ENCODE measurements at places on chromosomes 2 and 18.

GRCh38 chr2:187187519-187187918 is 260.5 kb downstream of the CALCRL start:
- no peak for DNase-seq

DNA sequence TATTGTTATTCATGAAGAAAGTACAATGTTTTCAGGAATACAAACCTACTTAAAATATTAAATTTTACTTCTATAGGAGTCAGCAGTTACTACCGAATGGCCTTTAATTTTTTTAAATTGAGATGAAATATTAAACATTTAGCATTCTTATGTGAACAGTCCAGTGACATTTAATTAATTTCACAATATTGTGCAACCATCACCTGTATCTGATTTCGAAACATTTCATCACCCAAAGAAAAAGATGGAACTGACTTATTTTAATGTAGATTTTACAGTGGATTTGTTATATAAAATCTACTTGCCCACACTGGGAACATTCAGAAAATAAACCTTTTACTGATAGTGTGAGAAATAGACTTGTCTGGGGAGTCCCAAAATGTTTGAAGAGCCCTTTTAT is 585.2 kb upstream of the LINC00305 start:
- no peak for DNase-seq

DNA sequence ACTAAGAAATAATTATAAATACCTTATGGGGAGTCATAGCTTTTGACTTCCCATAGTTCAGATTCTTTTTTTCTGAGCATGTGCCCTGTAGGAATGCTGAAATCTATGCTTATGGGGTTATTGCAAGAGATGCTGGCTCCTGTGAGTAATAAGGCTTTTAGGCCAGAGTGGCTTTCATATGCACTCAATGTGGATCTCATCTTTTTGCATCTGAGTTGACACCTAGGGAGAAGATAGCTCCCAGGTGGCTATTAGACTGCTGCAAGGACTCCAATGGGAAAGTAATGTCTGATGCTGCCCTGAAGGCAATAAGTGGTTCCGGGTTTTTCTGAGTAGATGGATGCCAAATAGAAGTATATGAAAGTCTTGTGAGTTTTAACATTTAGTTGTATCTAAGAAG is 21.0 kb downstream of the DNAH6 start:
- DNase-seq: no peak

DNA sequence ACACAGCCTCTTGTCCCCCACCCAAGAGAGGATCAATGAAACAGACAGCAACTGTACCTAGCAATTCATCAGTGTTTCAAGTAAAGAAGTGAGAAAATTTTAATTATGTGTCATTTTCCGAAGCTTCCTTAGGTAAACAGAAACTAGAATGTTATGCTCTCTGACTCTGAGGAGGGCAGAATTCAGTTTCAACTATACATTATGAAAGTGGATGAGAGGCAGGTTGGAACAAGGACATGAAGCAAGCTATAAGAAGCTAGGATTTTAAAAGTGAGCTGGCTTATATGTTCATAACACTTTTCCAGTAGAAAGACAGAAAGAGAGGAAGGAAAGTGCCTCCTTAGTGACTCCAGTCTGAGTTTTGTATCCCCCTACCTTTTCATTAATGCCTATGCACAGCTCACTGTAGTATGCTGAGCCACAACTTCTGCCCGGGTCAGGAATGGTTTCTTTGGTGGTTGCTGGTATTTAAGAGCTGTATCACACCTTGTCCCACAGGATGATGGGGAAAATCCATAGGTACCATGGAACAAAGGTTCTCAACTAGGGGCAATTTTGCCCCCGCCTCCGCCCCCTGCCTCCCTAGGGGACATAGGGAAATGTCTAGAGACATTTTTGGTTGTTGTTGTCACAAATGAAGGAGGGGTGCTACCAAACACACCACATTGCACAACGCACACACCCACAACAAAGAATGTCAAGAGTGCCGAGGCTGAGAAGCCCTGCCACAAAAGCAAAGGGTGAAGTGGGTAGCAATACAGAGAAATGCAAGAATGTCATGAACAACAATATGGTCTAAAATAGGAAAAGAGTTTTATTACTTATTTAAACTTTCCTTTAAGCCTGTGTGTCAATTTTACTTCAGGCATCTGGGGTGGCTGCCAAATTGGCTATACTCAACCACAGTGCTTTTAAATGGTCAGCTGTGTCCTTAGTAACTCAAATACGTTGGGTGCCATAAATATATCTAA is 161.0 kb upstream of the ZFP36L2 start:
- no peak for DNase-seq

DNA sequence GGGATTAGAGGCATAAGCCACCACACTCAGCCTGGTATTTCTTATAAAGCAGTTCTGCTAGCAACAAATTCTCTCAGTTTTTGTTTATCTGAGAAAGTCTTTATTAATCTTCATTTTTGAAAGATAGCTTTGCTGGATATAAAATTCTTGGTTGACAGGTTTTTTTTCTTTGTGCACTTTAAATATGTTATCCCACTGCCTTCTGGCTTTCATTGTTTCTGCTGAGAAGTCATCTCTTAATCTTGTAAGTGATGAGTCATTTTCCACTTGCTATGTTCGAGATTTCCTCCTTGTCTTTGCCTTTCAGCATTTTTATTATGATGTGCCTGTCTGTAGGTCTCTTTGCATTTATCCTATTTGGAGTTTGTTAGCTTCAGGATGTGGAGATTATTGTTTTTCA is 5.9 kb upstream of the ELAC1 start:
- DNase-seq: no peak

GRCh38 chr2:212330263-212330662 is 208.3 kb downstream of the ERBB4 start:
- no peak for DNase-seq

DNA sequence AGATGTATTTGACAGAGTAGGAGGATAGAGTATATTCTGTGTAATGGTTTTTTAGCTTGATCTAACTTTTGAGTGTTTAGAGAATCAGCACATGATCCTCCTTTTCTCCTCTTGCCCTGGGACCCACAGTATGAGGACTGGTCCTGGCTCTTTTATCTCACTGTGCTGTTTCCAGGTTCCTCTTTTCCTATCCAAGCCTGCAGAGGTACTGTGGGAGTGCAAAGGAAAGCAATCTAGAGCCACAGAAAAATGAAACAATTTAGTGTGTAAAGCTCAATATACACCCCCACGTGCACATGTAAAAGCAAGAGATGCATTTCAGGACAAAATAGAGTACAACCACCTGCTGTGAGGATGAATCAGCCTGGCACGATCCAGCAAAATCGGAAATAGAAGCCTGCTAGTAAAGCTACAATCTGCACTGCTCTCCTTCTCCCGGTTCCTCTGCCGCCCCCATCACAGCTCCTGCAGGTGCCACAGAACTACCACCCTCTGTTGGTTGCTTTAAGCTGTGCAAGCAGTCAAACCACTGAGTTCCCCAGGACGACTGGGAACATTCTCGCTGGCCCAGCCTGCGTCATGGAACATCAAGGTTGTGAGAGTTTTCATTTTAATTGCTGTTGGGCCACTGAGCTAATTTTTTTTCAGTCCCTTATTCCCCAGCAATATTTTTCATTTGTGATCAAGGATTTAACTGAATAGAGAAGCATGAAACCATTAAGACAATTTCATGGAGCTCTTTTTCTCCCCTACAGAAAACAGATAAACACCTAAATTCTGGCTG is 47.8 kb upstream of the MAPRE3 start:
- DNase-seq: peak; percentile 68

DNA sequence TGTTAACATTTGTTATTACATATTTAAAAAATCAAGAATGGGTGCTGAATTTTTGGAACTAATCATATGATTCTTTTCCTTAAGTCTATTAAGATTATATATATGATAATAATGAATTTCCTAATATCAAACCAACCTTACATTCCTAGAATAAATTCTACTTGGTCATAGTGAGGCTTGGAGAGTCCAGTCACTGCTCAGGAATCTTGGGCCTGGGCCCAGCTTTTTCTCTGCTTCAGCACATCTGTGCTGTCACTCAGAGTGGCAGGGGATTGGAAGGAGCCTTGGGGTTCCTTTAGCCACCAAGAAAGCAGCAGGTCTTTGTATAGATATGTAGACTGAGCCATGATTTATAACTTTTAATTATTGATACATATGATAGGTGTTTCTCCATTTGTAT is 19.9 kb upstream of the ZAP70 start:
- no peak for DNase-seq

GRCh38 chr18:10526561-10526949 is 728 bp downstream of the NAPG start:
- DNase-seq: no peak

- no peak for DNase-seq
Observed at GRCh38 chr2:127052057-127052770, 54.7 kb downstream of the BIN1 start.

- no peak for DNase-seq
Observed at GRCh38 chr2:208280933-208281332, 14.9 kb downstream of the PIKFYVE start.

DNA sequence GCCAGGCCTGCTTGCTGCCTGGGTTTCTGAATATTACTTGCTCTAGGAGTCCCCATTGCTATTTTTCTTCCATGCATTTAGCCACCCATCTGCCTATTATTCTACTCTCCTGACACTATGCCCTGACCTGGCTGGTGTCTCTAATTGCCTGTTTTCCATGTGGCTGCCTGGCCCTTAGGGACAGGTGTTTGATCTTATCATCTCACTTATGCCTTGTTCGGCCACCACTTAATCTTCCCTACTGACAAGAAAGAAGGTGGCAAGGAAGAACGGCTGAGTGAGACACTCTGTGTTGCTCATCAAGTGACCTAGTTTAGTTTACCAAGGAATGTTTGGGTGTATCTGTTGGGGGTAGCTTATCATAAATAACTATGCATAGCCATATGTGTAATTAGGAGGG is 50.4 kb upstream of the RAPH1 start:
- DNase-seq: no peak

DNA sequence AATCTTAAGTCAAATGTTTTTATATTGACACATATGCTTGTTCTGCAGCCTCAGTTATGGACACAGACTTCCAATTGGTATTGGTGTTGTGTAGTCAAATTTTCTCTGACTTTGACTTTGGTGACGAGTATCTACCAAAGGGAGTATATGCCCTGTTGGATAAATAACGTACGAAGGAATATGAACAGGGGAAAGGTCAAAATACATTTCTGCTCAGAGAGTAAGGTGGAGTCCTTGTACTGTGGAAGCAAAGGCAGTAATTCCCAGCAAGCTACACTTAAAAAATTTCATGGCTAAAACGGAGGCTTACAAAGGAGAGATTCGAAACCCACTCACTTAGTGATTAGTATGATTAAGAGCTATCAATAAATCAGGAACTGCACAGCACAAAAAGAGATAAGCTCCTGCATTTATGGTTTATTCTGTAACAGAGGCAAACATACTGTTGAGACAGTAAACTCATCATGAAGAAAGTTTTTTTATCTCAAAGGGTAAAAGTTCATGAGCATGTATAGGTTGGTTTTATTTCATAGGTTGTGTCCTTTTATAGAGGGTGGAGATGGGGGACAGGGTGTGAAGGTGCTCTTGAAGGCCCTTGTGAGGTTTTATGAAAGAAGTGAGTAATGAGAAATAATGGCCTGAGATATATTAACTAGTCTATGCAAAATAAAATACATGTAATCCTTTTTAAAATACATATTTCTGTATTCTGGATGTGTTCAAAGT is 142.7 kb downstream of the CD226 start:
- DNase-seq: no peak

DNA sequence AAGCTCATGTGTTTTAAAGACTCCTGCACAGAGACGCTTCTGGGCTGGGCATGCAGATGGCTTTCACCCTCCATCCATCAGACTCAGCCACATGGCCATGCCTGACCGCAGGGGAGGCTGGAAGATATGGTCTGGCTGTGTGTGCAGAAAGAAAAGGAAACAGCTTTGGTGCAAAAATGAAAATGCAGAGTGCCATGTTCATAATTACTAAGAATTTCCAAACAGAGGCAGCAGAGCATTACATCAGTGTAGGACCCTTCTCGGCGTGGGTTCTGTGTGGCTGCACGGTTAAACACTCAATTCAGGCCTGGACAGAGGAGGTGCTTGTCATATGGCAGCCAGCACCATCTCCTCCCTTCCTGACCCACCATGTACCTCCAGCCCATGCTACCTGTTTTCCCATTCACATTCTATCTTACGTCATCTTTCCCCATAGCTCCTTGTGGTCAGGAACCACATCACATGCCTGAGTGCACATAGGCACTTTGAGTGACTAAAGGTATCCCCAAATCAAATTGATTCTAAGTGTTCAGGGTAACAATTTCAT is 200.3 kb upstream of the ID2 start:
- DNase-seq: peak; percentile 73
